Natural killer cell (primary cell): ENCODE measurements at places on chromosomes 1 and 21. TPM values are rescaled to one million over a fixed set of nuclear protein-coding genes. Genes with fewer than 3 reads are reported as not detected.

DNA sequence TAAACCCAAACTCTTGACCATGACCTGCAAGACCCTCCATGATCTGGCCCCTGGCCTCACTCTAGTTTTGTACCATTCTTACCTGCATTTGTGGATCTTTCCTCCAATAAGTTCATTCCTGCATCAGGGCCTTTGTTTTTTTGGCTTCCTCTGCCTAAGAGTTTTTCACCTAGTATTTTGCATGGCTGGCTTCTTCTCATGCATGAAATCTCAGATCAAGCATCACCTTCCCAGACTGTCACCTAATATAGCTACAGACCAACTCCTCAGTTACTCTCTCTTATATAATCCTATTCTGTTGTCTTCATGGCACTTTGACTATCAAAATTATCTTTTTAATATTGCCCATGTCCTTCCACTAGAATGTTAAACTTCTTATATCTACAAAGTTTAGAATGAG is 54.2 kb downstream of the BTBD8 start:
- no peaks in the 10 kb centered on the region for H3K27me3 ChIP-seq
- no peaks in the 10 kb centered on the region for H3K36me3 ChIP-seq
- no peaks in the 10 kb centered on the region for H3K4me1 ChIP-seq
- H3K4me3 ChIP-seq: no peak overlapping the region
- DNase-seq: no peak

DNA sequence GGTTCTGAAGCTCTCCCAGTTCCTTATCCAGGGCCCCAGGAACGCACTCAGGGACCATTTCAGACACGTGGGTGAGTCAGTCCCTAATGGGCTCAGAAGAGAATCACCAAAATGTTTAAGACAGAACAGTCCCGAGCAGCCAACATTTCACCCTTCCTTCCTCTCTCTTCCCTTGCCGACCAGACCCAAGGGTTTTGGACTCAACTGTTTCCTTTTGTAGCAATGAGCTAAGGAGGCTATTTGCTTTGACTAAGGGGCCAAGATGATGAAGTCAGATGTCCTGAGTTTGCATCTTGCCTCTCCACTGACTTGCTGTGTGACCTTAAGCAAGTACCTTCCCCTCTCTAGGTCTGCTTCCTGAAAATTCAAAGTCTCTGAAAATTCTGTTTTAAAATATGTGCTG is 472.3 kb upstream of the VAMP3 start:
- no peak overlapping the region for H3K4me3 ChIP-seq
- H3K27ac ChIP-seq: no peak overlapping the region
- no peaks in the 10 kb centered on the region for H3K36me3 ChIP-seq
- no peak for DNase-seq
- H3K27me3 ChIP-seq: no peaks in the 10 kb centered on the region

The EDN2 gene
- 0.29 TPM for total RNA-seq

The CD247 gene
- total RNA-seq: 1,374 TPM

GRCh38 chr1:54894271-54894670 is 7.3 kb upstream of the DHCR24 start:
- no peak overlapping the region for H3K27ac ChIP-seq
- H3K4me3 ChIP-seq: no peak overlapping the region
- DNase-seq: no peak
- H3K4me1 ChIP-seq: no peaks in the 10 kb centered on the region
- H3K27me3 ChIP-seq: no peaks in the 10 kb centered on the region
- H3K36me3 ChIP-seq: no peaks in the 10 kb centered on the region

DNA sequence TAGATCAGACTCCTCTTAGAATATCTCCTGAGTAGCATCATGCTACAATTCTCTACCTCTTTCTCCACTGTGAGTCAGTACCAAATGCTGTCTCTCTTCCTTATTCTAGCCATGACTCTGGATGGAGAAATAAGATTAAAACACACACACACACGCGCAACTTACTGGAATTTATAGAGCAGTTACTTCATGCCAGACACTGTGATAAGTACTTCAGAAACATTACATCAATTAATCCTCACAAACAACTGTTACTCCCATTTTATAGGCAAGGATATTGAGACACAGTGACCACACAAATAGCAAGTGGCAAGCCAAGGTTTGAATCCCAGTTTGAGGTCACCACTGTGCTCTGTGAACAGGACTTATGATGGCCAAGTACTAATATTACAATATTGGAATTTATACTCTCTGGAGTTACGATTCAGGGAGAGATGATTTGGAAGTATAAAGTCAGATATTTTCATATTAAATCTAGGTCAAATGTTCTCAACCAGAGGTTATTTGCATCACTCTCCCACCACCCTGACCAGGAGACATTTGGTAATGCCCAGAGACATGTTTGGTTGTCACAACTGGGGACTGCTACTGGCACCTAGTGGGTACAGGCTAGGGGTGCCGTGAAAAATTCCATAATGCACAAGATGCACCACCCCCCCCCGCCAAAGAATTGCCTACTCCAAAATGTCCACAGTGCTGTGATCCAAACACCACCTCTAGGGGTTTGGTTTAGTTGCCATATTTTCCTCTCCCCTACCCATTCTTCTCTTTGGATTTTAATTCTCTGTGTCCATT is 221.6 kb downstream of the LTN1 start:
- no peaks in the 10 kb centered on the region for H3K36me3 ChIP-seq
- no peaks in the 10 kb centered on the region for H3K4me1 ChIP-seq
- DNase-seq: no peak
- H3K27ac ChIP-seq: no peak overlapping the region

The SRRM1 gene
- 302 TPM for total RNA-seq

The AVPR1B gene
- total RNA-seq: not detected

DNA sequence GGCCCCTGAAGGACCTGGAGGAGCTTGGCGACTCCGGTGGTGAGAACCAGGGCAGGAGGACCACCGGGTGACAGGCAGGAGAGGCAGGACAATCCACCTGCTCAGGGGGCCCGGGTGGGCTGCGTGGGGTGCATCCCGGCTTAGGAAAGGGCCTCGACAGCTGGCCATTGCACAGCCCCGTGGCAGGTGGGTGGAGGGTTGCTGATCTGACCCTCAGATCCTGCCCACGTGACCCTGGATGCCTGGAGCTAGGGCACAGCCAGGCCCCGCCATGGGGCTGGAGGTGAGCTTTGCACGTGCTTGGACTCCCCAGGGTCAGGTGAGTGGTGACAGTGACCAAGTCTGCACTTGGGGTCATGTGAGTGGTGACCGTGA is 35.5 kb upstream of the SLC19A1 start:
- no peak overlapping the region for H3K4me3 ChIP-seq
- H3K27me3 ChIP-seq: peaks cover 3% of the 10 kb centered on the region
- H3K27ac ChIP-seq: no peak overlapping the region
- H3K4me1 ChIP-seq: no peaks in the 10 kb centered on the region
- no peak for DNase-seq
- no peaks in the 10 kb centered on the region for H3K36me3 ChIP-seq

The EDARADD gene
- total RNA-seq: 2.0 TPM

GRCh38 chr1:29285771-29286170 is 49.4 kb downstream of the PTPRU start:
- H3K4me3 ChIP-seq: no peak overlapping the region
- H3K36me3 ChIP-seq: no peaks in the 10 kb centered on the region
- H3K27me3 ChIP-seq: no peaks in the 10 kb centered on the region
- DNase-seq: no peak
- H3K27ac ChIP-seq: no peak overlapping the region

The CDC7 gene
- 11.4 TPM for total RNA-seq
